ENCODE measurements at places on chromosomes 2 and 18.

DNA sequence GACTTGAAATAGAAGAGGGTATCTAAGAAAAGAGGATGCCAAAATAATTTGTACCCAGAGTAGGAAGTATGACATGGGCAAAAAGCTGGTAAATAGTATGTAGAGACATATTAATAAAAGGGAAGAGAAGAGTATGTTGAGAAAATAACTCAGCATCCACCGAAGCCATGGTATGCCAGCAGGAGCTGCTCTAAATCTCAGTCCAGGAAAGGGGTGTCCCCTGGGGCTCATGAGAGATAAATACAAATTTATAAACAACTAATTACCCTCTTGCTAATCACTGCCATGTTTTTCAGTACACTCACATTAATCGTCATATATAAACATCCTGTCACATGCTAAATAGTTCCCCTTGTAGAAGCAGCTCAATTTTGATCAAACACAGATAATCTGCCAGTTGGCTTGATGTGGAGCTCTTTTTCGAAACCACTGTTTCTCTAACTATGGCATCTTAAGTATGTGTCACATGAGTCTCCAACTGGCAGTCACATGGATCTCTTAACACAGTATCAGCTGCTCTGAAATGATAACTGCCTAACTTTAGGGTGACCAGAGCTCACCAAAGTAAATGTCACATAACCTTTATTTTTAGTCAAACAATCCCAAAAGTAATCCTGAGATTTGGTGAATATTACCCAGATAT is 31.9 kb downstream of the EXOC6B start:
- no peak for DNase-seq

- DNase-seq, result no peak
These were observed 9.4 kb downstream of the RNU2-63P start for GRCh38 chr2:88006912-88007439.

- no peak for DNase-seq
These were observed 29.1 kb upstream of the RNU4ATAC start for GRCh38 chr2:121501554-121501953.

GRCh38 chr2:160826496-160826895 is 332.9 kb upstream of the RBMS1 start:
- no peak for DNase-seq

- no peak for DNase-seq
These were observed 159.9 kb downstream of the ACTR3 start for GRCh38 chr2:114049826-114050225.

DNA sequence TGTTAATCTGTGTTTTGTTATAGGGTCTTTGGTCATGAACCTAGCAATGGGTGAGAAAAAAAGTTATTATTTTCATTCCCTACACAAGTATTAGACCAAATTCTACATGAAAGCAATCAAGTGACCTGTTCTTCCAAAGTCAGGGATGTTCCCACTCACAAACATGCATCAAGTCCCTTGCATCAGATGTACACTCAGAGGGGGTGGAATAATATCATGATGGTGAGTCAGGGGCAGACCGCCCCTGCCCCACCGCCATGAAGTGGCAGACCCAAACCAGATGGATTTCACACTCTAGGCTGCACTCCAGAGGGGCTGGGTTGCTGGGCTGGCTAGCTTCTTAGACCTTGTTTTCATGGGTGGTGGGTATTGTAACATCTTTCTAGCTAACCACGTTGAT is 91.4 kb downstream of the ACAA2 start:
- DNase-seq, result no peak

DNA sequence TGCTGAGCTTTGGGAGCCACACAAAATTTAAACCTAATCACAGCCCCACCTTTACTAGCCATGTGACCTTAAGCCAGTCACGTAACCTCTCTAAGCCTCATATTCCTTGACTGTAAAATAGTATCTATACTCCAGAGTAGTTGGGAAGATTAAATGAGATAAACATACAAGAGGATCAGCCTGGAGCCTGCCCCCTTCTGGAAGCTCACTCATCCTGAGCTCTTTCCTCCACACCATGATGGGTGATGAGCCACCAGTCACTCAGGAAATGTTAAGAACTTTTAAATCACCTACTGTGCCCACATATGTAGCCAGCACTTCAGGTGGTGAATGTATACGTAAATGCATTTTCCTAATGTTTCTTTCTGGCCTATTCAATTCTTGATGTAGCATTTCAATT is 195.9 kb upstream of the DDX18 start:
- DNase-seq, result no peak

- no peak for DNase-seq
These were observed 45.6 kb downstream of the REV1 start for GRCh38 chr2:99444222-99444621.

DNA sequence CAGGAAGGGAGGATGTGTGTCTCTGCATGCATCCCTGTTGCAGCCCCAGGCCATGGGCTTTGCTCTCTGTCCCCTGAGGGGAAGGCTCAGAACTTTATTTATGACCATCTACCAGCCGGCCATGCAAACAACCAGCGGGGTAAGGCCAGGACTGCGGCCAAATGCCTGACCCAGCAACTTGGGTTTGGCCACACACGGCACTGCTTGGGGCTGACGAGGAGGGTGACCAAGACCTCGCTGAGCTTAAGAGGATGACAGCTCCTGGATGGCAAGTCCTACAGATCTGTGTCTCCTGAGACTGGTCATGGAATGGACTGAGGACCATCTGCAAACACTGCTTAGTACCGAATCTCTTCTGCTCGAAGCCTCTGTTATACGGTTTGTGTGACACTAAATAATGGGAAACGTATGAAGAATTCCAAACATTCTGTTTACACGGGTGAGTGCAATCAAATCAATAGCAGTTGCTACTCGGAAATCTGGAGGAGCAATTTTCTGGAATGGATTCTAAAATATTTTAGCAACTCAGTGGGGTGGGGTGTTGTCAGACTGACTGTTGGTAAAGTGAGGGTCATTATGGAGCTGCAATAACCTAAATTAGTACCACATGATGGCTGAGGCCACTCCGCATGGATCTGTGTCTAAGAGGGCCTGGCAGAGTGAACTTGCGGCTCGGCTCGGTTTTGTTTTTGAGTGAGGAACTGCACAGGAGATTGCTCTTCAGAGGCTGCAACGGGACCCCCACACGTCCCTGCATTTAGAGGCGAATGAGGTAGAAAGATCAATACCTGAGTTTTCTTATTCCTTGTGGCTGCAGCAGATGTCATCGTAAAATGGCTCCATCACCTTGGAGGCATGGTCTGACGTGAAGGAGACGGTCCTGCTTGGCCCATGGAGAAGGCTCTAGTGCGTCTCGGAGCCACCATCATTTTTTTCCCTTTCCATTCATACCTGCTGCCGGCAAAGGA is 26.6 kb downstream of the TMEM18 start:
- DNase-seq, result no peak

- DNase-seq, result no peak
These were observed 132.2 kb upstream of the GULP1 start for GRCh38 chr2:188159484-188159883.
